T-helper 22 cell (primary cell): ENCODE measurements at places on chromosomes 4 and X.

- DNase-seq, result no peak
These were observed 492.1 kb downstream of the IL15 start for GRCh38 chr4:142128529-142128928.

DNA sequence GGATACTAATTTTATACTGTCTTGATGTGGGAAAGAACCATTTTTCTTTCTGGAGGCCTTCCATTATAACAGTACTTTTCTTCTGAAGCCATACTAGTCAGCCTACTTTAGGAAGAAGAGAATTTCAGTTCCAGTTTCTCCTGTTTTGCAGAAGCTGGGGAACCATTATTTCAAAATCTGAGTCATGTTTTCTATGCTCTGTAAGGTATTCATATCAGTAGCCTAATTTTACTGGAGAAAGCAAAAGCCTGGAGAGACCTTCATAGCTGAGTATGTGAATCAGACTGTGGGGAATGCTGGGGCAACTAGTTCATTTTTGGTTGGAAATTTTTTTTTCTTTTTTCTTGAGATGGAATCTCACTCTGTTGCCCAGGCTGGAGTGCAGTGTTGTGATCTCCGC, 22.4 kb downstream of the AFF1 start:
- DNase-seq, result no peak

GRCh38 chr4:76998251-76998901, 48.8 kb downstream of the SEPTIN11 start:
- no peak for DNase-seq

DNA sequence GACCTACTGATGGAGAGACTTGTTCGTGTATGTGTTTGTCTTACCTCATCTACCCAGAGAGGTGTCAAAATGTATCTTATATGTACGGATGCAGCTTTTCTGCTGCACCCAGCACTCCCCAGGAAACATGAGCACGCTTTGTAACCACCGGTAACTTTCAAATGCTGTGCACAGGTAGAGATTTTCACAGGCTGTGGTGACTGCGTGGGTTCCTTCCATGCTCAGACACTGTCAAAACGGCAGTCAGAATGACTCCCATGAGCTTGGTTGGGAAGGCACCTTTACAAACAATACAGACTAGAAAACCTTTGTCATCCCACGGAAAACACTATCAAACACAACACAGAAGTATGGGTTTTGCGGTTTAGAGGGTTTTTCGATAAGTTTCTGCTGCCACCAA, 28.2 kb downstream of the F11 start:
- no peak for DNase-seq

GRCh38 chr4:61336488-61336887, 136.4 kb downstream of the ADGRL3 start:
- no peak for DNase-seq

- DNase-seq, result no peak
These were observed 133.6 kb upstream of the RASGEF1B start for GRCh38 chr4:81605271-81605670.

- DNase-seq, result no peak
These were observed 47.1 kb upstream of the PPP2R3B start for GRCh38 chrX:433771-434170.
